Lower leg skin (tissue), 4 donors: ENCODE measurements at places on chromosomes 12 and 14. TPM values are rescaled to one million over a fixed set of nuclear protein-coding genes. Genes with fewer than 3 reads are reported as not detected.
A peak's percentile ranks its signal among the peaks of the same experiment; 100 is the strongest.

DNA sequence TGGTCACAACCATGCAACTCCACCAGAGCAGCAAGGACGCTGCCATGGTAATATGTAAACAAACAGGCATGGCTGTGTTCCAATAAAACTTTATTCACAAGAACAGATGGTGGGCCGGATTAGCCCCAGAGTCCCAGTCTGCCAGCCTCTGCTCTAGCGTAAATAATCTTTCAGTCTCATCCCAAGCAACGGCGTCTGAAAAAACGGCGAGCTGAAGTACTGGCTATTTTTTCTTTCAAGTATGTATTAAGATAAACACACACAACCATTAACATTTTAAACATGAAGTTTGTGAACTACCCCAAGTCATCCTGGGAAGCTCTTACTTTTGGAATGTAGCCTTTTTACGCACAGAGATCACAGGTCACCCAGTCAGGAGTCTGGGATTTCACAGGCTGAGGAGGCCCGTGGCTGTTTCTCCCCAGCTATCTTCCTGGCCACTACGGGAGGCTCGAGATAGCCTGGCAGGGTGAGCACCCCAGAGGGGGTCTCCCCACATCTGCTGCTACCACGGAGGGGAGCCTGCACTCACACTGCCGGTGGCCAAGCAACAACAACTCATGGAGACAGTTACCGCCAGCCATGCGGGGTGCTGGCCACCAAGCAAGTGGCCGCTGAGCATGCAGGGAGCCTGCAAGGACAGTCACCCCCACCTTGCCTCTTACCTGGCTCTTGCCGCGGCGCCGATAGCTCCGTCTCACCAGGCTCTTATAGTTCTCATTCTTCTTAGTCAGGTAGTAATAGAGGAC lies 124.6 kb downstream of the RFLNA start:
- no peak for DNase-seq

- peak; percentile 59 for DNase-seq
Measured at GRCh38 chr12:88553941-88554658, 26.2 kb downstream of the KITLG start.

DNA sequence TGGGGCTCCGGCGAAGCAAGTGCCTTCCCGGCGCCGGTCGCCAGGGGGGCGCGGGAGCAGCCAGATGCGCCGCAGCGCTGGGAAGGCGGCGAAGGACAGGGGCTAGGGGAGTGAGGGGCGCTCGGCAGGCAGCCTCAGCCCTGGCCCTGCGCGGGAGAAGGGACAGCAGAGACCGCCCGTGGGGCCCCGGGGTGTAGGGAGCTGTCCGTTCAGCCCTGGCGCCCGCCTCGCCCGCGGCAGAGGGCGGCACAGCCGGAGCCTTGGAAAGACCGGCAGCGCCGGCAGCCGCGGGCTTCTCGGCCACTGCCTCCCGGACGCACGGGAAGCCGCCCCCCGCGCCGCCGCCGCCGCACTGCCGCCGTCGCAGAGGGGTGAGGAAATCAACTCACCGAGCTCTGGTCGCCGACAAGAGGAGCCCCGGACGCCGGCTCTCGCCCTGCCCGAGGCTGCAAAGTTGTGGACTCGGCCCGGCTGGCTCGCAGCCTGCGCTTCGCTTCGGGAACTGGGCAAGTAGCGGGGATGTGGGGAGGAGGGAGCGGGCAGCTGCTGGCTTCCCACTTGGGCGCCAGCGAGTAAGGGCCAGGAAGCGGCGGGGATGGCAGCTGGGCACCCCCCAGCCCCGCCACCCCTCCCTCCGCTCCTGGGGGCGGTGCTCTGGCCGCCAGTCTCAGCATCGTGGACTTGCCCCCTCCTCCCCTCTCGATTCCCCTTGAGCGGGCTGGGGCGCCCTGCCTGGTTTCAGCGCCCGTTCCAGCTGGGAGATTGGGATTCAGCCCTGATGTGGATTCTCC lies at the start of gene ZDHHC22:
Gene ZDHHC22 (minus strand): TSS at position 578 of the 791 bp plus-strand sequence. CDS start 2,053 bp downstream, outside the sequence.
- no peak for DNase-seq

DNA sequence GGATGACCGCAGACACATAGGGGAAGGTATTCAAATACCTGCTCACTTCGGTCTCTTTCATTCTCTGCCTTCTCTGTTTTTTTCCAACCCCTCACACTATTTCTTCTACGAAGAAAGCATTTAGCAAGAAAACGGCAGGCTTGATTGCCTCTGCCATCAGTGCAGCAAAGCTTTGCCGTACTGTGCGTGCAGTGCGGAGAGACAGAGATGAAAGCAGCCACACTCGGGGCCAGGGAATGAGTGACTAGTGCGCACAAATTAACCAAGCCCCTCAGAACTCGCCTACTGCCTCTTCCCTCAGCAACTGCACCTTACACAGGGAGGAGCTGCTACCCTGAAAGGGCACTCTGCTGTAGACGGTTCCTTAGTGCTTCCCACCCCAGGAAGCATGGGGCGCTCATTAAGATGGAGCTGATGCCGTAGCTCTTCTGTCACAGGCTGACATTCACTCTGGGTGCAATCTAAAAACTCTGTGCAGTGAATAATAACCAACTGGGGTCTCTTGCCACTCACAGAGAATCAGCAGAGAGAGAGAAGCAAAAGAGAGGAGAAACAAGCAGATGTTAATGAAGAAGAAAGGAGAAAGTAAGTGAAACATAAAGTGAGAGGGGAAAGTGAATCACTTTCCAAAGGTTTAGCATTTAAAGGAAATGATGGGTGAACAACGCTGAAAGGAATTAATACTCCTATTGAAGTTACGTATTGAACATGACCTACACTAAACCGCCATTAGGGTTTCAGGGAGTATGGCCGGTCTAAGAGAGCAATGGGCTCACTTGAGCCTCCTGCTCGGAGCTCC lies 69.4 kb downstream of the GRIN2B start:
- DNase-seq, result no peak

GRCh38 chr12:6987956-6988553 lies 17.3 kb downstream of the EMG1 start:
- no peak for DNase-seq

NTN4 gene
- 19.8 TPM for total RNA-seq

MSI1 gene
- 0.39 TPM for total RNA-seq
